Renal pelvis (tissue), 12 donors: ENCODE measurements at places on chromosomes 2 and 18. TPM values are rescaled to one million over a fixed set of nuclear protein-coding genes. Genes with fewer than 3 reads are reported as not detected.

- no peak for DNase-seq
Observed at GRCh38 chr2:236344446-236344845, 80.2 kb upstream of the ASB18 start.

DNA sequence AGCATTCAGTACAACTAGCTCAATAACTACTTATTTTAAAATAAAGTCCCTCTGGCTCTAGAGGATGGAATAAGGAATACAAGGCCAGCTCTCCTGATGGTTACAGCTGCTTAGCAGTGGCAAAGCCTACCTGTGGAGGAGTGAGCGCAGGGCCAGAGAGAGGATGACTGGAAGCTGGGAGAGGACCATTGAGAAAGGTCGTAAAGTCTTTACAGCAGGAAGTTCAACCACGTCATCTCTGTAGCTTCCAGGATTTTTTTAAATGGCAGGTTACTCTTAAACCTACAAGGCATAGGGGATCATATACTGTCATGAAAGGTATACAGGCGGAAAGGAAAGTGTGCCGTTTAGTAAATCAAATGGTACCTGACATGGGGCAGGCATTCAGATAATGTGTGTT is 26.3 kb downstream of the ANXA4 start:
- no peak for DNase-seq

GRCh38 chr18:5828913-5829312 is 66.4 kb downstream of the TMEM200C start:
- no peak for DNase-seq

THSD7B gene
- polyA plus RNA-seq, result 5.0 TPM
